ENCODE measurements at places on chromosomes 2 and 18. TPM values are rescaled to one million over a fixed set of nuclear protein-coding genes. Genes with fewer than 3 reads are reported as not detected.

GRCh38 chr2:159456500-159457426, 159.6 kb downstream of the BAZ2B start:
- peak; percentile 67 for DNase-seq

GRCh38 chr2:58794103-58794502, 553.0 kb upstream of the FANCL start:
- DNase-seq = no peak

- DNase-seq = peak; percentile 60
These were observed 185.1 kb downstream of the TCF4 start for GRCh38 chr18:55402731-55403405.

- no peak for DNase-seq
These were observed 49.5 kb upstream of the SP3 start for GRCh38 chr2:174014699-174015070.

DNA sequence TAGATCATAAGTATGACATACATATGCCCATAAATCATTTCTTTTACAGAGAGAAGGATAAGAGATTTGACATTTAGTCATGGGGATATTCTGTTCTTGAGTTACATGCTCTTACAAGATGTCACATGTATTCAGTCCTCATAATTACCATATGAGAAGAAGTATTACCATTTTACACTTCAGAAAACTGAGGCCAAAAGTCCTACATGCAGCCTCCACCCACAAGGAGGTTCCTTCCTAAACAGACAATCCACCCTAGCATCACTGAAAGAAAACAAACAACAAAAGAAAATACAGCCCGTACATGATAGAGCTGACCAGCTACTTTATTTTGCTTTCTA, 335.1 kb downstream of the SETBP1 start:
- no peak for DNase-seq

GRCh38 chr2:194464964-194465638, 1191.9 kb upstream of the SLC39A10 start:
- DNase-seq = no peak

GRCh38 chr2:221883976-221884375, 311.9 kb upstream of the EPHA4 start:
- DNase-seq = no peak

DNA sequence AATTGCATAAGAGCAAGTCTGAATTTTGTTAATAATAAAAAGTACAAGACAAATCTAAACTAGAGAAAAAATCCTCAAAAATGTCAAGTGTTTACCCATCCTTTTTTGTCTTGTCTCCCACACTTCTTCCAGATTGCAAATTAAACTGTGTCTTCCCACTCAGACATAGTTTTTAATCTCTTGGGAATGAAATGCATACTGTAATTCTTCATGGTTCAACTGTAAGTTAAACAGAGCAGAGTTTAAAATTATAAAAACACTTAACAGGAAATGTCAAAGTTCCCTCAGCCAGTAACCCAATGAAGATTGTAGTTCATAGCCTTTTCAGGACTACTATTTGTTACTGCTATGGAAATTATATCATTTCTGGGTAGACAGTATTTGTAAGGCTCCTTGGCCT, 171.8 kb downstream of the UBE2E3 start:
- DNase-seq = peak; percentile 30

- no peak for DNase-seq
These were observed 110.3 kb upstream of the ODC1 start for GRCh38 chr2:10558281-10559030.

GRCh38 chr2:176813621-176814049, 399.0 kb upstream of the HNRNPA3 start:
- no peak for DNase-seq

- no peak for DNase-seq
These were observed 16.5 kb upstream of the TGFA start for GRCh38 chr2:70570041-70570661.

GRCh38 chr18:76380791-76381405, 114.1 kb downstream of the ZNF516 start:
- no peak for DNase-seq

DNA sequence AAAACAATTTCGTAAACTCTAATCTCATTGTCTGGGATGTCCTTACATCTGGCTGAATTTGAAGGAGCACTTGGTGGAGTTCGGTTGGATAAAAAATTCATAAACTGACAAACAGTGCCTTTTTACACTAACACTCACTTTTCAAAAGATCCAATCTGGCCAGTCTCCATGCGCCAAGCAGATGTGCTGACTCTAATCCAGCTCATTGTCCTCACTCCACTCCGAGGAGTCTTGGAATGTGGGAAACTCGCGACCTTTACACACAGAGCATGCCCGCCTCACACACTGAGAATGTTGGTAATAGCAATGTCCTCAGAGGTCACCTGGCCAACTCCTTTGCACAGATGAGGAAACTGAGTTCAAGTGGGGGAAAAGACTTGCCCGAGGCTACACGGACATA, 66.8 kb downstream of the XDH start:
- peak; percentile 90 for DNase-seq

GRCh38 chr2:28433935-28434599, 41.4 kb downstream of the FOSL2 start:
- no peak for DNase-seq

DNA sequence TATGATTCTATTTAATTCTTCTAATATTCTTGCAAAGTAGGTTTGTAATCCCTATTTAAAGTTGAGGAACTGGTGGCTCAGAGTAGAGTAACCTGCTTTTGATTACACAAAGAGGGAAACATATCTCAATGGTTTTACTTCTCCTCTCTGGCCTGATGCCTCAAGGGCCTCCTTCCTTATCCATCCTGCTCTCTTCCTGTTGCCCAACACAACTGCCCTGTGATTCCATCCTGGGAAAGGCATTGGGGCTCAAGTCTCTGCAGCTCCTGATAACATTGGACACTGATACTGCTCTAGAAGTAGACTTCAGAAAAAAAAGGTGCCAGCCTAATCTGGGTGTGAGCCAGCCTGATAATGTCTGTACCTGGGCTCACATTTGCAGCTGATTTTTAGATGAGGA, 75.8 kb downstream of the RDH14 start:
- no peak for DNase-seq

- DNase-seq = no peak
These were observed 25.9 kb upstream of the NEB start for GRCh38 chr2:151760139-151760650.

- DNase-seq = no peak
These were observed 36.5 kb upstream of the C1D start for GRCh38 chr2:68099260-68099659.

- peak; percentile 65 for DNase-seq
These were observed 58.5 kb upstream of the COPS8 start for GRCh38 chr2:237026981-237027711.

- peak; percentile 26 for DNase-seq
These were observed 117.3 kb upstream of the SEC11C start for GRCh38 chr18:59022167-59022945.

- DNase-seq = peak; percentile 50
These were observed 88.4 kb downstream of the BCL2L11 start for GRCh38 chr2:111209045-111209514.

GRCh38 chr2:61762292-61762691, 91.6 kb downstream of the FAM161A start:
- DNase-seq = no peak

DNA sequence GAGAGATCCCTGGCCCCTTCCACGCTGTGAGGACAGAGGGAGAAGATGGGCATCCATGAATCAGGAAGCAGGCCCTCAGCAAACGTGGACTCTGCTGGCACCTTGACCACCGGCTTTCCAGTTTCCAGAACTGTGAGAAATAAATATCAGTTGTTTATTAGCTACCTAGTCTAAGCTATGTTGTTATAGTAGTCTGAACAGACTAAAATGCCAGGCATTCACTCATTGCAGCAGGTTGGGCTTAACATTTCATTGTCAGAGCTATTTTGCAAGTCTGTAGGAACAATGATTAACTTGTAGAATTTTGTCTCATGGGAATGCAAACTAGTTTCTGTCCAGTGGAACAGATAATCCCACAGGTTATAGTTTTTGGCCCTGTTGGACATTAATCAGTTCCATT, 24.8 kb upstream of the TBC1D8 start:
- no peak for DNase-seq

DNA sequence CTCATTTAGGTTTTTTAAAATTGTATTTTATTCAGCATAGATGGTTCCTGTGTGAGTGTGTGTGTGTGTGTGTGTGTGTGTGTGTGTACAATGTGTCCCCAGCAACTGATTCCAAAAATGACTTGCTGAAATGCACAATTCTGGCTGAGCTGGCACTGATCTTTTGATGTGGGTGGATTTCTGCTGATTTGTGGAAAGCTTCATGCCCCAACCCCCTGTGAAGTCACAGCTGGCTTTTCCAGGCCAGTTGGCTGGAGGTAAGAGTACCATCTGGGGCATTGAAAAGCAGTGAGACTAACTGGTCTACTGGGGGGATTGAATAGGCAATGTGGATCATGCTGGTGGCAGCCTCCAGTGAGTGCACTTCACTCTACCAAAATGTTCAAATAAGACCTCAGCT, 187.2 kb downstream of the LRRTM1 start:
- no peak for DNase-seq

DNA sequence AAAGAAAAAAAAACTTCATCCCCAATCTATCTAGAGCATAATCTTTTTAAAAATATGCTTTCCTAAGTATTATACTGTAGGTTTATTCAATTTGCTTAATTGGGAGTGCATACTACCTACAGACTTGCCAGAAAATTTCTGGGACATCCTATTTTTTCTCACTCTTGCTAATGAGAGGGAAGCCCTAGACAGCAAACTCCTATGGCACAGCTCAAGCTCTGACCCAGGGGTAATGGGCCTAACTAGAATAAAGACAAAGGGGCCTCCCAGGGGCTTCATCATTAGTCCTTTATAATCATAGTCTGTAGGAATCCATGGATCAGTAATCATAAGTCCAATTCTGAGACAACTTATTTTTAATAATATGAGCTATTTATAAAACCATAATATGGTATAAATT, 142.6 kb upstream of the ITGA4 start:
- no peak for DNase-seq

- no peak for DNase-seq
These were observed 37.6 kb downstream of the RND3 start for GRCh38 chr2:150449856-150450255.

- DNase-seq = no peak
These were observed 448.7 kb downstream of the ERBB4 start for GRCh38 chr2:212089873-212090272.

GRCh38 chr2:208657468-208657867, 250.9 kb downstream of the PTH2R start:
- DNase-seq = no peak

DNA sequence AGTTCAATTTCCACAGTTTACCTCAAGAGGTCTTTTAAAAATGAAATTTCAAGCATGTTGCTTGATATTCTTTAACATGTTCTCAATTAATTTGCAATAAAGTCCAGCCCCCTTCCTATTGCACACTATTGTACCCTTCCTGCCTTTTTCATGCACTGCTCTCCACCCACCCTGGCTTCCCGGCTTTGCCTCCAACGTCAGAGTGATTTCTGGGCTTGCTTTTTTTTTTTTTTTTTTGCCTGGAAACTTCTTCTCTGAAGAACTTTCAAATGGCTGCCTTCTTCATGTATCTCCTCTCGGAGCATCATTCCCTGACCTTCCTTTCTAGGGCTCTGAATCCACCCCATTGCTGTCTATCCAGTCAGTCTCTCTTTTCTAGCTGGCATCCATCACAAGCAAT, 24.4 kb upstream of the CYP1B1 start:
- no peak for DNase-seq

- DNase-seq = no peak
These were observed 43.3 kb downstream of the PLEKHB2 start for GRCh38 chr2:131148426-131148825.

- peak; percentile 78 for DNase-seq
These were observed 14.7 kb downstream of the NIFK start for GRCh38 chr2:121721926-121722325.

Gene PDIA6
- total RNA-seq = 275 TPM

Gene OSR1
- 17.7 TPM for total RNA-seq

Gene SDC1
- total RNA-seq = 56.8 TPM

Gene SPOPL
- total RNA-seq = 15.2 TPM

Gene GALNT5
- 32.4 TPM for total RNA-seq

Gene RGPD4
- total RNA-seq = not detected

Gene MC4R
- total RNA-seq = not detected

Gene TMEFF2
- total RNA-seq = 0.33 TPM

Gene IL18R1
- total RNA-seq = 5.4 TPM

Gene NEB
- 0.26 TPM for total RNA-seq

Gene DYSF
- not detected for total RNA-seq

Gene OR6B2
- total RNA-seq = not detected

Gene SNORC
- total RNA-seq = 0.83 TPM

Gene CLEC4F
- not detected for total RNA-seq

Gene MALL
- 3.1 TPM for total RNA-seq

Gene MOCOS
- total RNA-seq = 9.0 TPM

Gene HMSD
- total RNA-seq = 0.83 TPM

Gene COLEC12
- total RNA-seq = 60.6 TPM

Gene TTC32
- 5.6 TPM for total RNA-seq

Gene EVA1A
- 16.2 TPM for total RNA-seq
